ENCODE measurements at places on chromosomes 16 and 17.
A peak's percentile ranks its signal among the peaks of the same experiment; 100 is the strongest.

GRCh38 chr17:67559381-67559966 lies 158.3 kb upstream of the NOL11 start:
- DNase-seq: no peak

DNA sequence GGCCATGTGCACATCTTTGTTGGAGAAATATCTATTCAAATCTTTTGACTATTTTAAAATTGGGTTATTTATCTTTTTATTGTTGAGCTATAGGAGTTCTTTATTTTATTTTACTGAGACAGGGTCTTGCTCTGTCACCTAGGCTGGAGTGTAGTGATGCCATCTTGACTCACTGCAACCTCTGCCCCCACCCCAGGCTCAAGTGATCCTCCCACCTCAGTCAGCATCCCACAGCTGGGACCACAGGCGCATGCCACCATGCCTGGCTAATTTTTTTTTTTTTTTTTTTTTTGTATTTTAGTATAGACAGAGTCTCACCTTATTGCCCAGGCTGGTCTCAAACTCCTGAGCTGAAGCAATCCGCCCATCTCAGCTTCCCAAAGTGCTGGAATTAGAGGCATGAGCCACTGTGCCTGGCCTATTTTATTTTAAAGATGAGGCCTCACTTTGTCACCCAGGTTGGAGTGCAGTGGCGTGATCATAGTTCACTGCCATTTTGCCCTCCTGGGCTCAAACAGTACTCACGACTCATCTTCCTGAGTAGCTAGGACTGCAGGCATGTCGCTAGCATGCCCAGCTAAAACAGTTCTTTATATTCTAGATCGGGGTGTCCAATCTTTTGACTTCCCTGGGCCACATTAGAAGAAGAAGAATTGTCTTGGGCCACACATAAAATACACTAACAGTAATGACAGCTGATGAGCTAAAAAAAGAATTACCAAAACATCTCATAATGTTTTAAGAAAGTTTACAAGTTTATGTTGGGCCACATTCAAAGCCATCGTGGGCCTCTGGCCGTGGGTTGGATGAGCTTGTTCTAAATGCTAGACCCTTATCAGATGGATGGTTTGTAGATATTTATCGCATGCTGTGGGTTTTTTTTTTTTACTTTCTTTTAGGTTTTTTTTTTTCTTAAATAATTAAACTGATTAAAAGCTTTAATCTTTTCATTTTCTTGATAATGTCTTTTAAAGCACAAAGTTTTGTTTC lies 13.7 kb downstream of the TENT4B start:
- peak; percentile 28 for DNase-seq

DNA sequence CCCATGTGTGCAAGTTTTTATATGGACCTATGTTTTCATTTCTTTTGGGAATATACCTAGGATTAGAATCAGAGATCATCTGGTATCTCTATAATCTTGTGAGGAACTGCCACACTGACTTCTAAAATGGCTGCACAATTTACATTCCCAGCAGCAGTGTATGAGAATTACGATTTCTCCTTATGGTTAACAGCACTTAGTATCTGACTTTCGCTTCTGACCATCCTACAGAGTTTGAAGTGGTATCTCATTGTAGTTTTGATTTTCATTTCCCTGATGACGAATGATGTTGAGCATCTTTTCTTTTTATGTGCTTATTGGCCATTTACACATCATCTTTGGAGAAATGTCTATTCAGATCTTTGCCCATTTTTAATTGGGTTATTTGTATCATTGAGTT lies 10.0 kb downstream of the C16orf96 start:
- DNase-seq: no peak

DNA sequence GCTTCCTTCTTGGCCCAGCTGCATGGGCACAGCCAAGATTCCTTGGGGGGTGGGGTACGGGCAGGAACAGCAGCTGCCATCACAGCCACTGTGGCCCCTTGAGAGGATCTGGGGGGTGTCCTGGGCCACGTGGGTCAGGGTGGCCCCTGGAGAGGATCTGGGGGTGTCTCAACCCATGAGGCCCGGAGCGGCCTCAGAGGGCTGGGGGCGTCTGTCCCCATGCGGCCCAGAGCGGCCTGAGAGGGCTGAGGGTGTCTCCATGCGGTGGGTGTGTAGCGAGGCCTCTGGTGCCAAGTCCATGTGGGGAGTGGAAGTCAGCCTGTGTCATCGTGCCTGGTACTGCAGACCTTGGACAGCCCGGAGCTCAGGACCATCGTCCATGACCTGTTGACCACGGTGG lies 13.7 kb downstream of the TSC2 start:
- DNase-seq: no peak
